CD4-positive, alpha-beta T cell treated with Interleukin-12 subunit alpha and Interleukin-12 subunit beta, for 1 hour (primary cell): ENCODE measurements at places on chromosomes 4 and X.
A peak's percentile ranks its signal among the peaks of the same experiment; 100 is the strongest.

DNA sequence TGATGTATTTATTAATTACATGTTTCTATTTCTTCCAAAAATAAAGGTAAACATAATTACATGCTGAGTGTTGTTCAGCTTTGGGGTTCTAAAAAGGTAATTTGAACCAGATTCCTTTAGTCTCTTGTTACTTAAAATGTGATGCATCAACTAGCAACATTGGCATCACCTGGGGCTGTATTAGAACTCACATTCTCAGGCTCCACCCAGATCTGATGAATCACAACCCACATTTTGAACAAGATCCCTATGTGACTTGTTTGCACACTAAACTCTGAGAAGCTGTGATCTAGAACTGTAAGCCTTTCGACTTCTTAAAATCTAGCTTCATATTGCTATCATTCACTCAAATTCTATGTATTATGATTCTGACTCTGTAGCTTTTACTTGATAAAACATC lies 23.0 kb upstream of the HS3ST1 start:
- no peak for DNase-seq

DNA sequence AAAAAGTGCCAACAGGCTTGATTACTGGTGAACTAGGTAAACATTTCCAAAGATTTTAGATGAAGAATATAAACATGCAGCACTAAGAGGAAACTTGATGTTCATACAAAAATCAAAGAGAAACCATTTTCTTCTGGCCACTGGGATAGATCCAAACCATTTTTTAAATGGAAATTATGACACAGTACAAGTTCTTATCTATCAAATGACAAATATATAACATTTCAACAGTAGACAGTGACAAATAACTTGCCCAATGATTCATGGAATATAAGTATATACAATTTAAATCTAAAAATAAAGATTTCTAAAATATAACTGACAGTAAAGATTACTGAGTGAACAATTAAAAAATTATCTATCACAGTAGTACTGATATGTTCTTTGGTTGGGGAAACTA lies 151.1 kb downstream of the CDS1 start:
- no peak for DNase-seq

DNA sequence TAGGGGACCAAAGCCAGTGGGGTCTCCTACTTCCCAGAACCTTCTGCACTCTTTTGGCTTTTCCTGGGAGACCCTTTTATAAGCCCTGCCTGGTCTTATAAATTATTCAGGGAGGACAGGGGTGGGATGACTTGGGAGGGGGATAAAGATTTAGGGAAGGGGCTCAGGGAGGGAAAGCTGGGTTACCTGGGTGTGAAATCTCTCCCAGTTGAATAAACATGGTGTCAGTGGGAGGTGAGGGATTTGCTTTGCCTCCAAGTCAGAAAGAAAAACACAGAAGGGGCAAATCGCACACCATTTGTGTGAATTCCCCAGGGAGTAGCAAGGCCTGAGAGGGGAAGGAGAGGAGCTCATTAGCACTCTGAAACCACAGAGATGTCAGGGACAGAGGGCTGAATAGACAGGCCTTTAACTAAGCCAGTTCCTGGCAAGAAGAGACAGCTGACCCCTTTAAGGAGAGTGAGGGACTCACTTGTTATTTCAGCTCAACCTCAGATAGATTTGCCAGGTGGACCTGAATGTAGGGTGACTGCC lies at the start of gene RIPPLY1:
RIPPLY1 (minus strand) TSS at position 51 of the 534 bp plus-strand sequence. CDS start 54 bp downstream, outside the sequence.
- no peak for DNase-seq

DNA sequence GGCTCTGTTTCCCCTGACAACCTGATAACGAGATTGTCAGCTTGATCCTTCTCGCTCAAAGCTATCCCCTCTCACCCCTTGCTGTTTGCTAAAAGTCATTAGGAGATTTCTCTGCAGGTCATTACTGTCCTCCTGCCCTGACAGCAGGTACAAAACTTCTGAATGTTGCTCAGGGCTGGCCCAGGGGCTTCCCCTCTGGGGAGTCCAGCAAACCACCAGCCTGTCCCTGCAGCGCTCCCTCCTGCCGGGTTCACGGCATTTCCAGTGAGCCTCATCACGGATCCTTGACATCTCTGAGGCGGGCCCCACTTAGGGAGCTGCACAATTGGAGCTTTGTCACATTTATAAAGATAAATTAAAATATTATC lies 5.2 kb upstream of the SORCS2 start:
- DNase-seq, result no peak

DNA sequence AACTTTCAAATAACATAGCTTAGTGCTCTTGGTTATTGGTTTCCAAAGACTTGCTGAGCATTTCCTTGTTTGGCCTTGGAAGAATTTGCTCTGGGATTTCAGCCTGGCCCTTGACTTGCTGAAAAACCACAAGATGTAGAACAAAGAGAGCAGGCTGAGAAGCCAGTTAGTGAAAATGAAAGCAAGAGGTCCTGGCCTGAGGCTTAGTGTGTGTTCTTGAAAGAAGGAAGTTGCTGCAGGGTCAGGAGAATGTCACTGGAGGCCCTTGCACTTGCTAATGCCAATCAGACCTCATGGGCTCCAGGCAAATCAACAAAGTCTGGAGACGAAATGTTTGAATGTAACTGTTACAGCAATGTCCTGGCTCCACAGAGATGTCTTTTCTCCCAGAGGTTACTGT lies 79.4 kb downstream of the SYNPO2 start:
- peak; percentile 13 for DNase-seq

DNA sequence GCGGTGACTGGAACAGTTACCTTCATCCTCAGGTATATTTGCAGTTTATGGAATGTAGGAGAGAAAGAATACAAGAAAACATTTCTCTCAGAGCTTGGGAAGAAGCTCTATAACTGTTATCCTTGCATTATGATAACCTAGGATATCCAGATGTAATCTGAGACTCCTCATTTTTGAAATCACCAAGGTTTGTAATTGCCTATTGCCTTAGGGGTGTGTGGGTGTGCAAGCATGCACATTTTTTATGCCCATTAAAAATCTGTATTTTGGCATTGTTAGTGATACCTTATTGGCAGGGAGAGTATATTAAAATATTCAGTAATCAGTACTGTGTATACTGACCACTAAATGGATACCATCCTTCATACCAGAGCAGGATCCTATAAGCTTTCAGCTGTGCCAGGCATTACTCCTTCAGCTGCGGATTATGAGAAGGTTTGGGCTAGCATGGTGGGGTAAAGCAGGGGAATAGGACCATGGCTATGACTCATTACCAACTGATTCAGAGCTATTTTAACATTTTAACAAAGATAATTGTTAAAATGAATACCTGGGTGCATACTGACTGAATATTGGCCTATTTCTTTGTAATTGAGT lies 8.3 kb downstream of the SEC24B start:
- DNase-seq, result no peak

GRCh38 chr4:102439236-102439614 lies 61.9 kb upstream of the NFKB1 start:
- DNase-seq, result no peak

- peak; percentile 25 for DNase-seq
Measured at GRCh38 chrX:63761639-63762038, 23.4 kb downstream of the ARHGEF9 start.

- no peak for DNase-seq
Measured at GRCh38 chrX:48974033-48974432, 2.4 kb upstream of the KCND1 start.

DNA sequence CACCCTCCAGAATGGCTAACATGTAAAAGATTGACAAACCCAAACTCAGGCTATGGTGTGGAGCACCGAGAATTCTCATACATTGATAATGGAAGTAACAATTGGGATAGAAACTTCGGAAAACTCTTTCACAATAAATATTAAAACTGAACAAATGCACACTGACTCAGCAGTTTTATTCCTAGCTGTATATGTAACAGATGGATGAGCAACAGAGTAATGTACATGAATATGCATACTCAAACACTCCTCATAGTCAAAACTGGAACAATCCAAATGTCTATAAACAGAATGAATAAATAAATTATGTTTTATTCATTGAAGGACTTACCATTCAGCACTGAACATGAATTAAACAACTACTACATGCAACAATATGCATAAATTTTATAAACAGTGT lies 37.1 kb upstream of the PDE5A start:
- no peak for DNase-seq

- no peak for DNase-seq
Measured at GRCh38 chr4:177907736-177908424, 465.6 kb upstream of the AGA start.

DNA sequence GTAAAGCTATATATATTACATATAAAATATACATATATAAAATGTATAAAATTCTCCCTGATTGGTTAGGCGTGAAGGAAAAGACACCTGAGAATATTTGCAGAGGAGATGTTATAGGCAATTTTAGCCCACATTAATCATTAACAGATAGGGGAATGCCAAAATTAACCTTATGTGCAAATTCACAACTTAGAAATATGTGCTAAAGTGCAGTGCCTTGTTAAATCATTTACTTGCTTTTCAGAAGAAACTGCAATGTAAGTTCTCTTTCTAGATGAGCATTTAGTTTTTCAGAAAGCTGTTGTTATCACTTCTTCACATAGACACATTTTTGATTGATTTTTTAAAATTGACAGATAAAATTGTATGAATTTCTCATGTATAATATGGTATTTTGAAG lies 5.6 kb downstream of the TASL start:
- DNase-seq, result no peak

DNA sequence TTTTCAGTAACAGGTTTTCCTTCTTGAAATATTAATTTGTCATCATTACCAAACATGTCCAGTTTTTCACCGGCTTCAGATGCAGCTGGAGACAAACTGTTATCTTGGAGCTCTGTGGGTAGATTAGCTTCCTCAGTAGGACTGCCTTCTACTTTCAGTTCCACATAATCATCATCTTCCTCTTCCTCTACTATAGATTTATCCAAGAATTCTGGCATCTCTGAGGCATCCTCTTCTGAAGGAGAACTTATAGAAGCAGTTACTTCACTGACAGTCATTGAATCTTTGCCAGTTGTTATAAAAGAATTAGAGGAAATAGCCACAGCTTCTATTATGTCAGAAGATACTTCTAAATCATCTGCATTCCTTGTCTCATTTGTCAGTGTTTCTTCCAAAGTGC lies 162.9 kb downstream of the LRBA start:
- DNase-seq, result no peak

GRCh38 chrX:136203951-136204350 lies 47.2 kb downstream of the MAP7D3 start:
- no peak for DNase-seq

GRCh38 chr4:118035309-118035708 lies 1.0 kb downstream of the NDST3 start:
- DNase-seq, result no peak

GRCh38 chr4:74407891-74408290 lies 37.0 kb upstream of the AREG start:
- DNase-seq, result no peak

DNA sequence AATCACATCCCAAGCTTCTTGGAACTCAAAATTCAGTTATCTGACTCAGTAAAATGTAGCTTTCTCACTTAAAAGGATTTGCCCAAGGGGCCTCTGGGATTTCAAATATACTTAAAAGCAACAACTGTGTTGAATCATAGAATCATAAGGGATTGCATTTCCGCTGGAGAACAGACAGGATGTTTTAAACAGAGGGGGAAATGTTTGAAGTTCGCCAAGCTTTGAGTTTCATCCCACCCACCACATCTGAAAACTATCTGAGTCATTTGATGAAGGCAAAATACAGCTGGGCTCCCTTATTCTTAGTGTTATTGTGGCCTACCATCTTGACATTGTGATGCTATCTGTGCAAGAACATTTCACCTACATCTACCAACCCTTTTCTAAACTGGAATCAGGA lies 73.5 kb downstream of the PPP1R2C start:
- DNase-seq, result no peak

- DNase-seq, result no peak
Measured at GRCh38 chr4:16377887-16378286, 151.6 kb upstream of the TAPT1 start.

- no peak for DNase-seq
Measured at GRCh38 chr4:123554801-123555232, 158.2 kb downstream of the SPRY1 start.

- DNase-seq, result no peak
Measured at GRCh38 chr4:20883231-20883630, 183.0 kb downstream of the PACRGL start.

GRCh38 chr4:55707507-55707906 lies 71.4 kb upstream of the NMU start:
- DNase-seq, result no peak

GRCh38 chrX:19924285-19924684 lies 36.9 kb upstream of the SH3KBP1 start:
- no peak for DNase-seq

- no peak for DNase-seq
Measured at GRCh38 chr4:144748814-144749555, 103.0 kb downstream of the HHIP start.

DNA sequence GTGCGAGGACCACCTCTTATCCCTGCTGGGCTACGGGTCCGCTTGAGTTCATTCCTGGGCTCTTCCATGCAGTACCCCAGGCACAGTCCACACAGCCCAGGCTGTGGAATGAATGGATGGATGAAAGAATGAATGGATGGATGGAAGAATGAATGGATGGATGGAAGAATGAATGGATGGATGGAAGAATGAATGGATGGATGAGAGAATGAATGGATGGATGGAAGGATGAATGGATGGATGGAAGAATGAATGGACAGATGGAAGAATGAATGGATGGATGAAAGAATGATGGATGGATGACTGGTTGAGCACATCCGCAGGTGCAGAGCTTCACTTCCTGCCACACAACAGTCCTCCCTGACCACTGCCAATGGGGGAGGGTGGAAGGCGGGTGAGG lies 28.2 kb downstream of the ACOX3 start:
- no peak for DNase-seq

GRCh38 chrX:6526564-6527136 lies 8.3 kb downstream of the VCX3A start:
- no peak for DNase-seq

DNA sequence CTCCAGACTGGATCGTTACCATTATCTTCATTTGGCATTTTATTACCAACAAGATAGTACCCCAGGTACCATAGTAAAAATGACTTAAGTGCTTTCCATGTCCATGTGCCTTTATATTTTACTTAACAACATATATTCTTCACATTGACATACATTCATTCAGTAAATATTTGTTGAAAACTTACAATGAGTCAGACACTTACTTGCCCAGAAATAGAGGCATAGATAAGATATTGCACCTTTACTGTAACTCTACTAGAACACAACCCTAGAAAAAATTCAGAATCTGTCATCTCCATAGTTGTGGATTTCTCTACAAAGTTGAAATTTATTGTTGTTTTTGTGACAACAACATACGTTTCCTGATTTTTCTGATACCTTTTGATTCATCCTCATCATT lies 640.6 kb downstream of the RPA4 start:
- no peak for DNase-seq

DNA sequence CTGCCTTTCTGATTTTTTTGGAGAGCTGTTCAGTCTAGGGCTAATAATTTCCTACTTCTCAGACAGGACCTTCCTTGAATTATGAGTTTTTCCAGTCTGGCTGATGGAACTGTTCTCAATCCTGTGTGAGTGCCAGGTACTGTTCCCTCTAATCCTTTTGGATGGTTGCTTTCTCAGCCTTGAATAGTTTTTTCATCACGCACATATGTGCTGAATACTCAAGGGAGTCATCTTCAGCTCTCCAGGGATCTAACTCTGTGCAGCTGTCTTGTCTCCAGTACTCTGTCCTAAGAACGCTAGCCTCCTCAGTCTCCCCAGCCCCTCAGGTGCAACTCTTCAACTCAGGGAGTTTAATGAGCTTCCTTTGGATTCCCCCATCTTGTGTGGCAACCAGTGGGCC lies 93.2 kb downstream of the GASK1B start:
- no peak for DNase-seq

GRCh38 chr4:188976644-188977115 lies 837.4 kb downstream of the TRIML1 start:
- no peak for DNase-seq

- DNase-seq, result no peak
Measured at GRCh38 chrX:45598861-45599260, 398.2 kb upstream of the DIPK2B start.

- DNase-seq, result peak; percentile 3
Measured at GRCh38 chr4:121009578-121010478, 62.5 kb downstream of the NDNF start.
